Activated CD4-positive, alpha-beta T cell treated with anti-CD3 and anti-CD28 coated beads, Interleukin-2, amount 50 U/mL, for 48 hours (primary cell): ENCODE measurements at places on chromosomes 16 and 17.

GRCh38 chr17:27495460-27495859 lies 39.2 kb downstream of the KSR1 start:
- DNase-seq: no peak

DNA sequence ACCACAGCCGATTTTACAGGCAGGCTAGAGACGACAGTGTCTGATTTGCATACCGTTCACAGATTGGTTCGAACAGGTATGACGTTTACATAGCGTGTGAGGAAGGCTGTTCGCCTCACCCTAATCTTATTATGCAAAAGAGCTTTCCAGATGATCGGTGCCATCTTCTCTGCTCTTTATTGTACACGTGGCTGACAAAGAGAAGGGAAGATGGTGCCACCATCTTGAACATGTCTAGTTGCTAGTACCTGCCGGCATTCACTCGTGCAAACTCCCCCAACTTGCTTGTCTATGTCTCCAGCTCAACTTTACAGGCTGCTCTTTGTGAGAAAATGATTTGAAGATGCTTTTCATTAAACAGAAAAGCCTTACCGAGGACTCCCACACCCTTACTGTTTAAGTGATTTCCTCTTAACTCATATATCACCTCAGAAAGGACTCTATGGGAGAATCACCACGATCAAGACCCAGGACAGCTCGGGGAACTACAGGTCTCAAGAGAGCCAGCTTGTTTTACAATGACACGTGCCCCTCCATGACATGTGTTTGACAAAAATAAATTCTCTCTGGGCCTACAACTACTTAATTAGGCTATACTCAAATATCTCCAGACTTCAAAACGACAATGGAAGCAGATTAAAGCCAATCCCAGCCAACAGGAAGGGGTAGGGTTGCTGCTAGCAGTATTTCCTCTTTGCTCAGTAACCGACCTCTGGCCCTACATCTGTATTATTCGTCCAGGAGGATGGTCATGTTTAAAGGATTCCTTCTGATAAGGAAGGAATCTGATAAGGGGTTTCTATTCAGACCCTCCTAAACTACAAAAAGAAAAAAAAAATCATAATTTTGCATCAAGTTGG lies 480.6 kb downstream of the TMEM114 start:
- no peak for DNase-seq

GRCh38 chr17:32111141-32111771 lies 31.0 kb upstream of the RHOT1 start:
- DNase-seq: peak; percentile 28

DNA sequence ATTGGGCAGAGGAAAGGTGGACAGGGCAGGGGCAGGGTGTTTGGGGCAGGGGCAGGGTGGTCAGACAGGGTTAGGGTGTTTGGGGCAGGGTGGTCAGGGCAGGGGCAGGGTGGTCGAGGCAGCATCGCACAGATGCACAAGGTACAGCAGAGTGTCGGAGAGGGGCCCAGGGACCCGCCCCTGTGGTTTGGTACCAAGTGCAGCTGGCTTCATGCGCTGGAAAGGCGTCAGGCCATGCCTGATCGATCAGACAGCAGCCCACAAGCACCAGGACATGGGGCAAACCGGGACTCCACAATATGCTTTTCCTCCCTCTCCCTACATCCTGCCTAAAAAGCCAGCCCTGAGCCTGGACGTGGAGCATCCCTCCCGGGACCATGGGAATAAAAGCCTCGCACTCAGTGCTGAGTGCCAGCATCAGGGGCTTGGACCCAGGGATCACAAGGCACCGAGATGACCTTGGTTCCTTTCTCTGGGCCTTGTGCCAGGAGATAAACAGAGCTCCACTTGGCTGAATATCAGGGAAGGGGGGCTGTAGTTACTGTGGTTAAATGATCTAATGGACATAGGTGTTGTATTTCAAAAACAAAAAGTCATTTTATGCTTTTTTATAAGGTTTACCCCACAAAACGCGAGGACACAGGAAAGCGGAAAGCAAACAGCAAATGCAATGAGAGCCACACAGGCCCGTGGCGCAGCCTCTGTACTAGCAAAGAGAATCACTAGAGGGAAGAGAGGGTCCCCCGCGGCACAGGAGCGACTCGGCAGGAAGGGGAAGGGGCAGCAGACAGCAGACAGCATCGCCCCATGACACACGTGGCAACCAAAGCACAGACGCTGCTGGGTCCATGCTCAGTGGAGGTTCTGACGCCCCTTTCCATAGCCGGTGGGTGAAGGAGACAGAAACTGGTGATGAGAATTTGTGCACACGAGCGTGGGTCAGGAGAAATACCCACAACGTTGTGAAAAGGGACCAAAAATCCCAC lies 5.3 kb upstream of the HEXD start:
- DNase-seq: no peak

DNA sequence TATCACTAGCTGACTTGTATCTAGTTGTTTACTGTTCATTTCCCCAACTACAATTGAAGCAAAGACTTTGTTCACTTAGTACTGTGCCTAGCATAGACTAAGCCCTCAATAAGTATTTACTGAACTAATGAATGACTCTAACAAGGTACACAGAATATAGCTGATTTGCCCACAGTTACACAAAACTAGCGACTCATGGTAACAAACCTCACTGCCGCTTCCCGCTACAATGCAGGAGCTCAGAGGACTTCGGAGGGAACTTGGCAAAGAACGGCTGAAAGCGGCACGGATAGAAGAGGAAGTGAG lies 524 bp downstream of the EFTUD2 start:
- no peak for DNase-seq

DNA sequence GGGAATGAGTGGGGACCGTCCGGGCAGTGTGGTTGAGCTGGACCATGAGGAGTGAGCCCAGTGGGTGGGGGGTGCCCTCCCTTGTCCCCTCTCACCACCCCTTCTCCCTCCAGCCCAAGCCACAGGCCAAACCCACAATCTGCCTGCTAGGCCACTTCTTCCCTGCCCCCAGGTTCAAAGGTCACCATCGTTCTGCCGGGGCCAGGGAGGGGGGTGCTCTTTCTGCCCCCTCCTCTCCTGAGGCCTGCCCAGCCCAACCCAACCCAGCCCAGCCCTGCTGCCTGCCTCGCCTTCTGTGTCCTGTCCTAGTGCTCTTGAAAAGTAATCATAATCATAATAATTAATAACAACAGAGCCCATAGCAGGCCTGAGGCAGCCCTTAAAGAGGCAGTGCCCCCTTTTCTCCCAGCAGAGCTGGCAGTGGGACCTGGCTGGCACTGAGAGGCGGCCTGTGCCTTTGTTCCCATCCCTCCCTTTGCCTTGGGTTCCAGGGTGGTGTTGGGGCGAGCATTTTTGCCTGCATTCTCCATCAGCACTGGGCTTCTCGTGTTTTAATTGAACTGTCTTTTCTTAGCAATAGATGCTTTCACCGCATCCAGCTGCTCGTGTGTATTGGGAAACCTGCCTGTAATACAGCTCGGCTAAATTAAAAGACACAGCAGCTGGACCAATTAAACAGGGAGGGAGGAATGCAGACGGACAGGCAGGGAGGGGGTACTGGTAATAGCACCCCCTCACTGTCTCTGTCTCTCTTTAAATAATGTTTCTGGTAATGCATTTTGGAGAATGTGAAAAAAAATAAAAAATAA lies 46.8 kb downstream of the SREBF1 start:
- DNase-seq: no peak

DNA sequence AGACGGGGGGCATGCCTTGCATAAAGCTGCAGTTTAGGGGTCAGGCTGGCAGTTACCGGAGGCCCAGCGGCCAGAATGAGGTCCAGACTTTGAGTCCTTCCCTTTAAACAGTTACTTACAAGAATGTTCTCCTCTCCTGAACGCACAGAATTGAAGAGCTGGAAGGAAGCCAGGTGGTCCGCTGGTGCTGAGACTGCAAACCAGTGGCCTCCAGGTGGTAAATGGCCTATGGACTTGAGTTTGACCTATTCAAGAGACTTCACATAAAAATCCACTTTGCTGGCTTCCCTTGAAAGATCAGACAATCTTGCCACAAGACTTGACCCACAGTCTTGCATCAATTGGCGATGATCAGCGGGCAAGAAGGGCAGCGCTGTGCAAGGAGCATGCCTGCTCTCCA lies 14.7 kb upstream of the SEZ6 start:
- no peak for DNase-seq

DNA sequence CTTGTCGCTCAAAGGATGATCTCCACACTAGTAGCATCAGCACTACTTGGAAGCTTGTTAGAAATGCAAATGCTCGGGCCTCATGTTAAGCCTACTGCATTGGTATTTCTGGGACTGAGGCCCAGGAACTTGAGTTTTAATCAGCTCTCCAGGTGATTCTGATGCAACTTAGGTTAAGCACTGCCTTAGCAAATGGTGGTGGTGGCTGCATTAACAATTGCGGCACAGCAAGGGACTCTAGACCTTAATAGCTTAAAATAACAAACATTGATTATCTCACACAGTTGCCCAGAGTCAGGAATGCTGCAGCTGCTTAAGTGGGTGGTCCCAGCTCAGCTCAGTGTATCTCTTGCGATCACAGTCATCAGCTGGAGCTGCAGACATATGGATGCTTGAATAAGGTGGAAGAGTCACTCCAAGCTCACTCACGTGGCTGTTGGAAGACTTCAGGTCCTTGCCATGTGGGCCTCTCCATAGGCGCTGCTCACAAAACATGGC lies 25.8 kb downstream of the HS3ST3A1 start:
- no peak for DNase-seq

GRCh38 chr16:50862818-50863643 lies 121.1 kb downstream of the CYLD start:
- DNase-seq: no peak

DNA sequence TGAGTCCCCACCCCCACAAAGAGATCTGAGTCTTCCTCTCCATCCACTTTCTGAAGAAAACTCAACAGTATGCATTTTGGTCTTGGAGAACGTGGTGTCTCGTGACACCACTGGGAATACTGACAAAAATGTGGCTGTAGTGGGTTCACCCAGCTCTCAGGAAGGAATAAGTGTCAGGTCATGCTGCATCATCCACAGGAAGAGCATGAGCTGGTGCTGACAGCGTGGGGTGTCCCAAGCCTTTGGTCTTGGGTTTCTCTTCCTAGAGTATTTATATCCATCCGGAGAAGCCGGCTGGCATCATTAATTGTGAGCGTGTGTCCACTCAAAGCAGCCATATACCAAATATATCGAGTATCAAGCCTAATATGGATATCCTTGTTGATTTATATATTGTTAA lies 55.9 kb downstream of the C17orf67 start:
- DNase-seq: no peak

DNA sequence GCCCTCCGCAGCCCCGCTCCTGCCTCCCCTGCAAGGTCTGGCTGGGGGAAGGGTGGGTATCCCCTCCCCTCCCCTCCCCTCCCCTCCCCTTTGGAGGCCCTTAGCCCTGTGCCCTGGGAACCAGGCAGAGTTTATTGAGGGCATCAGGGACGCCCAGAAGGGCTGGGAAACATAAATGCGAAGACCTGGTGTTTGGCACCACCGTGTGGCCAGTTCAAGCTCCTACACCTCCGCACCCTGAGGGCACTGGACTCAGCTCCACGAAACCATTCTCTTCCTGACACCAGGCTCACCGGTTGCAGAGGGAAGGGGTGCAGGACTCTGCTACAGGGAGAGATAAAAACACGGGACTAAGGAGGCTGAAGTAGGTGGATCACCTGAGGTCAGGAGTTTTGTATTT lies 1.0 kb upstream of the AIPL1 start:
- peak; percentile 71 for DNase-seq

- no peak for DNase-seq
These were observed 6.2 kb downstream of the SMCR8 start for GRCh38 chr17:18321309-18321708.

DNA sequence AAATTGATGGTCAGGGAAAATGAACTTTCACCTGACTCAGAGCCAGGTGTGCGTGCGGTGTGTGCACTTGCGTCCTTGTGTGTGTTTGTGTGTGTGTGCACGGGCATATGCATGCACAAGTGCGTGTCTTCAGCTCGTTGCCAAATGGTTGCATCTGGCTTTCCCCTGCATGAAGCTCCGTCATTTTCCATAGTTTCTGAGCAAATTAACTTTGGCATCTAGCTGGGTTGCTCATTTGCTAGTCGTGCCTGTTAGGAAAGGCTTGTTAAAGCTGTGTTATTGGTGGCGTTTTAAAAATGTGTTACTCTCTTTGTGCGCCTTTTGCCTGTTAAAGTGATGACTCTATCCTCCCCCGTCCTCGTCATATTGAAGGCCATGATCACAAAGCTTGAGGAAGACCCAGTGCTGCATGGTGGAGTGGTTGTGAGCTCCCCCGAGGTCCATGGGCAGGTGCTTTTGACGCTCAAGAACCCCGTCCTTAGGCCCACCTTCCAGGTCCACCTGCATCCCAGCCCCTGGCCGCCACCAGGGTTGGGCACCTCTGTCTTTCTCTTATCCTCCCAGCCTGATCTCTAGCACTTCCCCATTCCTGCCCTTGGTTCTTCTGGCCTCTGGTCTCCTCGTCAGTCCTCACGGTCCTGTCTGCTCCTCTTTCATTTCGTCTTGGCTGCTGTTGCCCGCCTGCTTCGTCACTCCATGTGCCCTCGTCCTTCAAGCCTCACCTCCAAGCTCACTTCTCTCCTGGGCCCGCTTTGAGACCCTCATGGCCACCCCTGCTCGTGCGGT lies 355.8 kb downstream of the SNX29 start:
- DNase-seq: no peak

- no peak for DNase-seq
These were observed 37.9 kb upstream of the SLC38A10 start for GRCh38 chr17:81332914-81333528.

- DNase-seq: no peak
These were observed 3.3 kb downstream of the USP43 start for GRCh38 chr17:9648521-9649110.
